Urinary bladder (tissue), 4 donors: ENCODE measurements at places on chromosomes 13 and 19.

DNA sequence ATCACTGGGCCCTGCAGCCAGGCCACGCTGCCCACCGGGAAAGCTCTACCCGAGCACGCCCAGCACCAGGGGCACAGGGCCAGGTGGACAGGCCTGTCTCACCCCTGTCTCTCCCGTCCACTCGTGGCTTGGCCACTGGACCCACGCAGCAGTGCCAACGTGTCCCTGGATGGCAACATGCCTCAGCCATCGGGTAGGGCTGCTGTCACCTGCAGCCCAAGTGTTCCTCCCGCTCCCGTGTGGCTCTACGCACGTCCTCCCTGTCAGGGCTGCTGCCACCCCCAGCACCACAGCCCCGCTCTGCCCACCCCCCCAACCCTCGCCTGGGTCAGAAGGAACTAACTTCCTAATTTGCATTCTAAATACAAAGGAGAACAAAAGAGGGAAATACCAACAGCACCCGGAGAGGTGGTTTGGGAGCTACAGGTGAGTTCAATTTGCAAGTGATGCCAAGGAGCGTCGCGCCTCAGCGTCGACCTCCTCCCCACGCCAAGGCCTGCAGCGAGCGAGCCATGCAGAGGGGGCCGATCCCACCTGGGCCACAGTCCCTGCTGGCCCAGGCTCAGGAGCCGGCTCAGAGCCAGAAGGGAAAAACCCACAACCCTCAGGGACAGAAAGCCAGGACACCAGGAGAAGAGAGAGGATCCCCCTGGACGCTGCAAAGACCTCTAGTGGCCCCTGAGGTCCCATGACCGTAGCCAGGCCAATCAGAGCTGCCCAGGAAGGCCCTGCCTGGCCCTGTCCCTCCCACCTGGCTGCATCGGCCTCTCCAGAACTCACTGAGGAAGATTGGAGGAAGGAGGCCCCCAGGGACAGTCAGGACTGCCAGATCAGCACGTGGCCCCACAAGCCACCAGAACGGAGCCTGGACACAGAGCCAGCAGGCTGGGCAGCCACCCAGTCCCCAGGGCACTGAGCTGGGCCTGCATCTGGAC is 128.4 kb upstream of the SPACA7 start:
- no peak for DNase-seq

DNA sequence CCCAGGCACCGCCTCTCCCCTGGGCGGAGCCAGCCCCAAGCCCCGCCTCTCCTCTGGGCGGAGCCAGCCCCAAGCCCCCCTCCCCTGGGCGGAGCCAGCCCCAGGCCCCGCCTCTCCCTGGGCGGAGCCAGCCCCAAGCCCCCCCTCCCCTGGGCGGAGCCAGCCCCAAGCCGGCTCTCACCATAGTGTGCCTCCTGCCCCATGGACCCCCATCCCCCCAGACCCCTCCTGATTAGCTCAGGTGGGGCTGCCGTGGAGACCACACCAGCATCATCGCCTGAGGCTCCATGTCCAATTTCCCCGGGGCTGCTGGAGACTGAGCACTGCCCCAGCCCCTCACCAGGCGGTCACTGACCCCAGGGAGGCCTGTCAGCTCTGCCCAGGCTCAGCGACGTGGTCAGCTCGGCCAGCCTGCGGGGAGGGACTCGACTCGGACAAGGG is 4.2 kb upstream of the MADCAM1 start:
- DNase-seq, result no peak

DNA sequence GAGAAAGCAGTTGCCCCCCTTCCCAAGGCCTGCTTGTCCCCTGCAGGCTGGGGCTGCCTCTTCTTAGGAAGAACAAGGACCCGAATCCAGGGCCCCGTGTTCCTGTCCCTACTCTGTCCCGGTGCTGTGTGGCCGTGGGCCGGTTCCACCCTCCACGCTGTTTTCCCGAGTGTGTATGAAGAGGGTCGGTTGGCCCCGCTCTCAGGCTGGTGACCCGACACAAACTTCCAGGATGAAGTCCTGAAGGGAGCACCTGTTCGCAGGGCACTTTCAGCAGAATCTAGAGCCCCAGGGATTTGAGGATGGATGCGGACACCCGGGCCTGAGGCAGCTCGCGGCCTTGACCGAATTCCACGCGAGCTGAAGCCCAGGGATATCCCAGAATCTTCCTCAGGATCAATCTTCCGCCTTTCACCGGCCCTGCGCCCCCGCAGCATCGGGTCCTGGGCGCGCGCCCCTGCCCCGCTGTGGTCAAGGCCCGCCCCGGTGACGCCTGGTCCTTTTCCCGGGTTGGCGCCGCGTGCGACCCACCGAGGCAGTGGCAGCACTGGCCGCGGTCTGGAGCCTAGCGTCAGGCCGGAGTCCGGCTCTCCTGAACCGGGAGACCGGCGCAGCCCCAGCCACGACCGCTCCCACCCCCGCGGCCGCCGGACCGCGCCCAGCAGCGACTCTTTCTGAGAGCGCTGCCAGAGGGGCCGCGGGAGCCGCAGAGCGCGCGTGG is 528 bp upstream of the CHST8 start:
- DNase-seq, result no peak

- no peak for DNase-seq
These were observed 158.5 kb downstream of the TUBA3C start for GRCh38 chr13:19023115-19023514.

GRCh38 chr19:29695765-29696564 is 19.1 kb downstream of the C19orf12 start:
- no peak for DNase-seq

GRCh38 chr19:37695144-37695899 is 24.2 kb downstream of the ZNF607 start:
- no peak for DNase-seq

DNA sequence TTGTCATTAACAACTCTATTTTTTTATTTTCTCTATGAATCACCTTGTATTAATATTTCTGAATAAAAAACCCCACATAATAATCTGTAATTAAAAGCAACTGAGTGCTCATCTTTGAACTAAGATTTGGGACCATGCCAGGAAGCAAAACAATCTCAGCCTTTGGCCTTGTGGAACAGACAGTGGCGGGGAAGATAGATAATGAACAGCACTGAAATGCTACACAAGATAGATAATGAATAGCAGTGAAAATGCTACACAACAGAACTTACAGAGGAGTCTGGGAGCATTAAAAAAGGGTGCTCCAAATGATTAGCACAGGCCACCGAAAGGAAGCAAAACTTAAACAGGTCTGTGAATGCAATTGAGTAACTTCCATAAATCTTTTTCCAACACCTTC is 134.9 kb downstream of the GPC5 start:
- no peak for DNase-seq
